ENCODE measurements at places on chromosomes 3 and 15.

- no peak for DNase-seq
These were observed 106.7 kb downstream of the C3orf70 start for GRCh38 chr3:185046164-185046515.

DNA sequence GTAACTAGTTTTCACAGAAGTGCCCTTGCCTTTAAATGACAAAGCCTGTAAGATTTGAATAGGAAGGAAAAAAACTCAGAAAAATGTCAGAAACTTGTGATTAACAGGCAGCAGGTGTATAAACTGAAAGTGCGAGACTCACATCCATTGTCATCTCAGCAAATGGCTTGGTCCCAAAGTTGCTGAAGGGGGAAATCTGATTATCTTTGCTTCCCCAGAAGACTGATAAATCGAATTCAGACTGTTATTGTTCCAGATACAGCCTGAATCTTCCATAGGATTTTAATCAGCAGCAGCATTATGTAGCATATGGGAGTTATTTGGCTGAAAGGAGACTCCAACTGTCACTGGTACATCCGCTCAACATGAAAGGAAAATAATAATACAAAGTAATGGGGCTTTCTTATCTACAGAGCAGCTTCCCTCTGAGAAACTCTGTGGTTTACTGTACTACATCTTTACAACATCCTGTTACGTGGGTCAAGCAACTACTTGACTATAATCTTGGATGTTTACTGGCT is 550.4 kb upstream of the CCDC54 start:
- no peak for DNase-seq

DNA sequence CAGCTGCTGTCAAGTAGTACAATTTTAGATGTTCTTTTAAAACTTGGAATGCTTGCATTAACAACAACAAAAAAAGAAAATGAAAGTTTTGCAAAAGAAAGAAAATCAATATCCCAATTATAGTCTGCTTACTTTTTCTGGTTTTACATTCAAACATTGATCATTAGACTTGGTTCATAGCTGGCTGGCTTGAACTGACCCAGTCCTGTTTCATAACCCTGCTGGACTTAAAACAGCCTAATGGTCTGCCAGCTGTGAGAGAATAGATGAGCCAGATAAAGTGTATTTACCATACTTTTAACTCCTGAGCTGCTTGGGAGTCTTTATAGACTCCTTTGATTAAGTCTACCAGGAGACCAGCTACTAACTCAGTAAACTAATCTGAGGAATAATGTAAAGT is 59.2 kb downstream of the PIAS1 start:
- DNase-seq, result no peak

DNA sequence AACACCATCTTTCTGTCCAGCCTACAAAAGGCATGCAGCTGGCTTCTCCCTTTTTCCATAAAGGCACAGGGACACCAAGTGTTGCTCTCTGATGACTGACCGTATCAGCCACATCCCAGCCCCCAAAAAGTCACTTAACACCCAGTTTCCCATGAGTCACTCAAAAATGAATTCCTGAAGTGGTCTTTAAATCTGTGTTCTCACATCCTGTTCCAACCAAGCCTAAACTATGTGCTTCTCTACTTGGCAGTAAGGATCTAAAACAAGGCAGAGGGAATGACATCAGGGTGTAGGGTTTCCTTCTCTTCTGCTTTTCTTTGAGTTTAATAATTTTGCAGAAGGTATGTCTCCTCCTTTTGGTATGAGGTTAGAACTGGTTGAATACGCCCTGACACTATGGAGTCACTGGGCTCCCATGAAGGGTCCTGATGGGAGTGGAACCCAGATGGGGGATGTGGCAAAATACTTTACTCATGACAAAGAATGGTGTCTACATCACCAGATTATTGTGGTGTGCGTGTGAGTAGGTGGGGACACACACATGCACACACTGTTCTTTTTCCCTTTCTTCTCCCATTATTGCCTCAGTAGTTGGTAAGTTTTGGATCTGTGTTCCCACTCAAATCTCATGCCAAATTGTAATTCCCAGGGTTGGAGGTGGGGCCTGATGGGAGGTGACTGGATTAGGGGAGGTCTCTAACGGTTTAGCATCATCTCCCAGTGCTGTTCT is 35.6 kb upstream of the CCK start:
- DNase-seq, result no peak

GRCh38 chr3:168233001-168233400 is 137.3 kb upstream of the GOLIM4 start:
- no peak for DNase-seq

DNA sequence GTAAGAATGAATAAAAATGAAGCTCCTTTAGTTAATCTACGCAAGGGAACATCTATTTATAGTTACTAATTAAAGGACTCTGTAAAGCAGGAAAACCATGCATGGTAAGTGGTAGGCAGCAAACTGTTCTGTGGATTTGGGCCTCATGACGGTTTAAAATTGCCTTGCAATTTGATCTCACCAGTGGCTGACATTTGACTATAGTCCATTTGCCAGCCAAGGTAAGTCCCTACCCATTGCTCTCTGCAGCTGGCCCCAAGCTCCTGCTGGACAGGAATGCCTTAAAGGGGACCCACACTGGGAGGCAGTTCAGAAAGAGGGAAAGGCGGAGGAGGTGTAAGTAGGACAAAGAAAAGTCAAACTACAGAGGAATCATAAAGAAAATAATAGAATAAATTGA is 203.3 kb downstream of the PLCL2 start:
- no peak for DNase-seq

DNA sequence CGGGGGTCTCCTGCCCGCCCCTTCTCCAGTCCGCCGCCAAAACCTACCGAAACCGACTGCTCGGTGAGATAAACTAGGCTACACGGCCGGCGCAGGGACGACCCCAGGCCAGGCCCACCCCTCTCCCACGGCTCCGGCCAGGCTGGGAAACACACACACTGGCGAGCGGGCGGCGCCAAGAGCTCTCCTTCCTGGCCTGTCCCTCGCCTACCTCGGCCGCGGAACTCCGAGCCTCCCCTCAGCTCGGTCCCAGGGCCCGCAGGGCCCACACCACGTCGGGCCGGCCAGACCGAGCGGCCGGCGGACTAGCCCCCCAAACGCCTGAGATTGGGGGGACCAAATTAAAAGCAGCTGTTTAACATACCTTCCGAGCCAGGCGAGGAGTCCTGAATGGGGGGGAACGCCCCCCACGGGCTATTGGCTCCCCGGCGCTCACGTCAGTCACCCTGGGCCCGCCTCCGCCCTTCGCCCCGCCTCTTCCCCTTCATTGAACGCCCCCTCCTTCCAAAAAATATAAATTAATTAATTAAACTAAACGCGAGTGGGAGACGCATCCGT is 4.0 kb upstream of the SIN3A start:
- no peak for DNase-seq

- DNase-seq, result no peak
These were observed 11.7 kb downstream of the EXD1 start for GRCh38 chr15:41218851-41219250.

GRCh38 chr3:1942781-1943180 is 155.9 kb upstream of the CNTN4 start:
- no peak for DNase-seq

DNA sequence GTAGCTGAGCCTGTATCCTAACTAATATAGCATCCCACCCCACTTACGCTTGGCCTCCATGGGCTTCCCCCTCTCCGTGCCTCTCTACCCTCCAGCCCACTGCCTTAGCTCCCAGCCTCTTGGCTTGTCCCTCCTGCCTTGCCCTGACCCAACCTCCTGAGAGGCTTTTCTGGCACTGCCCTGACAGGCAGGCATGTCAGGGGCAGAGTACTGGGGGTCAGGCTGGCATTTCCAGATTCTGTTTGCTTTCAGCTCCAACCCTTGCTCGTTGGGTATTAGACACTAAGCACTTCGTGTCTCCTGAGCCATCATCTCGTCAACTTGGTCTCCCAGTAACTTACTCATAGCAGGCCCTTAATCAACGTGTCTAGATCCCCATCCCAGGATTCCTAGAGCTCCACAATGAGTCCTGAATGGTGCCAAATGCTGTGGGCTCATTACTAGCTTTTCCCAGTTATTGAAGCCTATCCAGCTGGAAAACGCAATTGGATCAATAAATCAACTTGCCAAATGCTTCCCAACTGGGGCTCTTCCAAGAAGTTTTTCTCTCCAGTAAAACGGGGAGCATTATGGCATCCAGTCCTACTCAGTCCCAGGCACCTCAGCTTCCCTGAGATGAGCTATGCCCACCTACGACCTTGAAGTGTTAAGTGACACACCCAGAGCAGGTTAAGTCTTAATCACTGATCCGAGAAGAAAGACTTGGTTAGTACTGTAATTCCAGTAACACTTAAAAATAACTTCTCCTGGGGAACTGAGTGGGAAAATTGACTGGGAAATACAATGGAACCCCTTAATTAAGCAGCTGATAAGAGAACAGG is 78.5 kb upstream of the DLG1 start:
- DNase-seq, result no peak
